PC-3 (cell line): ENCODE measurements at places on chromosomes 7 and 10. TPM values are rescaled to one million over a fixed set of nuclear protein-coding genes. Genes with fewer than 3 reads are reported as not detected.
A peak's percentile ranks its signal among the peaks of the same experiment; 100 is the strongest.

Gene SHTN1
- total RNA-seq, result 9.0 and 13.0 TPM in 2 replicates

Gene GRM3
- not detected in 2 replicates for total RNA-seq

Gene CALCR
- not detected in 2 replicates for total RNA-seq

Gene LRRC4
- 0.26 TPM in 1 of 2 replicates, not detected in the other for total RNA-seq

Gene FAM25G
- total RNA-seq, result not detected in 2 replicates

- peak; percentile 67 for DNase-seq
Measured at GRCh38 chr7:73451780-73452398, 18.3 kb downstream of the FZD9 start.

GRCh38 chr10:60607372-60607771 is 170.9 kb upstream of the CDK1 start:
- no peak for DNase-seq

- DNase-seq, result no peak
Measured at GRCh38 chr7:67847092-67847787, 850.6 kb downstream of the TYW1 start.
